ENCODE measurements at places on chromosomes 11 and 22. TPM values are rescaled to one million over a fixed set of nuclear protein-coding genes. Genes with fewer than 3 reads are reported as not detected.

- no peak for DNase-seq
- peaks cover 35% of the 10 kb centered on the region for H3K4me1 ChIP-seq
- no peaks in the 10 kb centered on the region for H3K27me3 ChIP-seq
These were observed 2.3 kb downstream of the CXCR5 start for GRCh38 chr11:118885831-118886565.

- no peak for DNase-seq
- no peak overlapping the region for H3K27ac ChIP-seq
- H3K36me3 ChIP-seq: no peaks in the 10 kb centered on the region
- no peaks in the 10 kb centered on the region for H3K27me3 ChIP-seq
- H3K4me3 ChIP-seq: no peak overlapping the region
- peaks cover 6% of the 10 kb centered on the region for H3K4me1 ChIP-seq
These were observed 114.2 kb downstream of the CACNA1I start for GRCh38 chr22:39684702-39685281.

- no peaks in the 10 kb centered on the region for H3K27me3 ChIP-seq
- H3K4me3 ChIP-seq: no peak overlapping the region
- H3K4me1 ChIP-seq: no peaks in the 10 kb centered on the region
- DNase-seq: no peak
These were observed 6.8 kb downstream of the TMEM121B start for GRCh38 chr22:17114173-17114897.

GRCh38 chr11:117754030-117754429 is 43.0 kb downstream of the DSCAML1 start:
- DNase-seq: no peak
- no peak overlapping the region for H3K27ac ChIP-seq
- no peaks in the 10 kb centered on the region for H3K36me3 ChIP-seq
- H3K4me3 ChIP-seq: no peak overlapping the region

DNA sequence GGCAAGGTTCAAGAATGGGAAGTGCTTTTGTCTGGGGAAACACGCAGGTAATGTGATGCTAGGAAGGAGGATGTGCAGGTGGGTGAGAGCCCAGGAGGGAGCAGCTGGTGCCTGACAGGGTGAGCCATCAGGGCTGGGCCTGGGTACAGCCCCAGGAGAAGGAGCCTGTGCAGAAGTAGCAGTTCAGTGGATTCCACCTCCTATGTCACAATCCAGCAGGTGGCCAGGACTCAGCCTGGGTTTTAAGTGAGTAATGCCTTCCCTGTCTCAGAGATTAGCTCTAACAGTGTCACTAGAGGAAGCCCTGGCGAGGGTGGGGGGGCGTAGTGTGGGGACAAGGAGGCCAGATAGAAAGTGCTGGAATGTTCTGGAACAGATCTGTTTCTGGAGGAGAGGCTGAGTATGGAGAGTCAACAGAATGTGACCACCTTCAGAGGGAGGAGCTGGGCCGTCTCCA is 8.1 kb downstream of the RIC8A start:
- no peak overlapping the region for H3K4me3 ChIP-seq
- DNase-seq: no peak
- peaks cover 11% of the 10 kb centered on the region for H3K36me3 ChIP-seq
- H3K27ac ChIP-seq: no peak overlapping the region
- H3K27me3 ChIP-seq: no peaks in the 10 kb centered on the region
- H3K4me1 ChIP-seq: peaks cover 7% of the 10 kb centered on the region

GRCh38 chr22:23591201-23591791 is 11.2 kb upstream of the IGLL1 start:
- H3K27ac ChIP-seq: no peak overlapping the region
- H3K36me3 ChIP-seq: no peaks in the 10 kb centered on the region
- H3K4me1 ChIP-seq: peaks cover 21% of the 10 kb centered on the region
- no peaks in the 10 kb centered on the region for H3K27me3 ChIP-seq

- no peak for DNase-seq
- H3K36me3 ChIP-seq: no peaks in the 10 kb centered on the region
- H3K27me3 ChIP-seq: no peaks in the 10 kb centered on the region
- no peak overlapping the region for H3K27ac ChIP-seq
- H3K4me1 ChIP-seq: no peaks in the 10 kb centered on the region
- no peak overlapping the region for H3K4me3 ChIP-seq
These were observed 1.2 kb downstream of the ACRV1 start for GRCh38 chr11:125679397-125679796.

NCR3LG1 gene
- total RNA-seq: under 0.01 TPM

- H3K27ac ChIP-seq: no peak overlapping the region
- DNase-seq: no peak
- H3K4me1 ChIP-seq: peaks cover 16% of the 10 kb centered on the region
- no peak overlapping the region for H3K4me3 ChIP-seq
These were observed 25.1 kb downstream of the LRFN4 start for GRCh38 chr11:66881927-66882452.

HTR3B gene
- total RNA-seq: not detected

GRCh38 chr11:38543986-38544385 is 1946.0 kb upstream of the RAG2 start:
- no peak overlapping the region for H3K4me3 ChIP-seq
- no peaks in the 10 kb centered on the region for H3K4me1 ChIP-seq
- no peak for DNase-seq

GLYAT gene
- 0.99 TPM for total RNA-seq

CSF2RB gene
- total RNA-seq: 2.0 TPM

DNA sequence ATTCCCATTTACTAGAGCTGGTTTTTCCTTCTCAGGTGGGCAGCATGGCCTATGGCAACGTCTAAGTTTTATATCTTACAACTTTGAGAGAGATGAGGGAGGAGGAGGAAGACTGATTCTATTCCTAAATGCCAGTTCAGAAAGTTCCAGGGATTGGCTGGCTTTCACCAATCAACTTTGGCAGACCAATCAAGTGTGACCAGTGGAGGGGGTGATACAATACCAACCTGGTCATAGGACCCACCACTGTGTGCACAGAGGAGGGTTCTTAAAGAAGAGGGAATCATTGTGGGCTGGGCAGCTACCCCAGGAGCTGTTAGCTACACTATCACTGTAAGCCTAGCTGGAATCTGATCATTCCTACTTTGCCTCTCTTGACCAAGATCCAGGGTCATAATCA is 8.1 kb downstream of the DIXDC1 start:
- H3K4me3 ChIP-seq: no peak overlapping the region
- no peak for DNase-seq
- H3K36me3 ChIP-seq: no peaks in the 10 kb centered on the region
- H3K27me3 ChIP-seq: no peaks in the 10 kb centered on the region
- no peaks in the 10 kb centered on the region for H3K4me1 ChIP-seq

DNA sequence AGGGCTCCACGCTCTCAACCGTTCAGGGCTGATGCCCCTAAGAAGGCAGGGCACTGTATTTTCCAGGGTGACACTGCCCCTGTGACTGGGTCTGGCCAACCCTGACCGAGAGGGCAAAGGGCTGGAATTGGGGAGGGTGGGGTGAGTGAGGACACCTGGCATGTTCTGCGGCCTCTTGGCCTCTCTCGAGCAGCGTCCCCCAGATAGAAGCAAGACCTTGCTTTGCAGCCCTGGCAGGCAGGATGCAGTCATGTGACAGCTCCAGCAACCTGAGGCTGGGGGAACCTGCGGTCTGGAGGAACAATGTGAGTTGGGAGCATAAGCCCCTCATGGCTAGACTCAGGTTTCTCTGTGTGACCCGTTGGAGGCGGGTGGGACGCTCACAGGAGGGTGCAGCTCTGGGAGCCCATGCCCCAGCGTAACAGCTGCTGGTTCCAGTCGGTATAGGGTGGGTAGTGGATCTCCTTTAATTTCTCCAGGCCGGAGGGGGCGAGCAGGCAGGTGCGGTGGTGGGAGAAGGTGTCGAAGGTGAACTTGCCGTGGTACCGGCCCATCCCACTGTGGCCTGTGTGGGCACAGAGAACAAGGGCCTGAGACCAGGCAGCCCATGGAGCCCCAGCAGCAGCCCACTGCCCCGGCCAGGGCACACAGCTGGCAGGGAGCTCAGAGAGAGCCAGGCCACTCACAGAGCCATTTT is 11.4 kb downstream of the ALDH3B2 start:
- no peaks in the 10 kb centered on the region for H3K4me1 ChIP-seq
- no peaks in the 10 kb centered on the region for H3K27me3 ChIP-seq
- H3K36me3 ChIP-seq: no peaks in the 10 kb centered on the region
- no peak overlapping the region for H3K4me3 ChIP-seq
- DNase-seq: no peak

DNA sequence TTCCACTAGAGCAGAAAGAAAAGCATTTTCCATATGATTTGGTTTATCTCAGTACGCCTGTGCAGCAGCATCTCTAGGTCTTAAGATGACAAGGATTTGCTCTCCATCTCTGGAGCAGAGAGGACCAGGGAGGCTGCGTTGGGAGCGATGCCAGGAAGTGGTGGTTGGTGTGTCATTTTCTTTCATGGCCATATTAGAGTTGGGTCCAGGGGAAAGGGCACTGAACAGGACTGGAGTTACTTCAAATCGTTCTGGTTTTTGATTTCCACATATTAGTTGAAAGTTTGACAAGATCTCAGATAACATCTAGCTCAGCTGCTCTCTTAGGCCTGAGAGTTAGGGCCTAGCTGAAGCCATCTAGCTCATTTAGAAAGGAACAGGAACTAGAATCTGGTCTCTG is 157.7 kb downstream of the ADAMTS15 start:
- H3K4me1 ChIP-seq: no peaks in the 10 kb centered on the region
- no peak overlapping the region for H3K4me3 ChIP-seq
- no peak overlapping the region for H3K27ac ChIP-seq
- DNase-seq: no peak

GRCh38 chr11:61891331-61892084 is at the start of gene FADS3:
TSS of gene FADS3 (minus strand) at chr11:61891545. CDS start at chr11:61891381, 164 bp downstream.
- peak within 1 kb of the TSS; percentile 64 for H3K27ac ChIP-seq
- no peaks in the 10 kb centered on the region for H3K27me3 ChIP-seq
- DNase-seq: peak; percentile 92
- peak within 1 kb of the TSS; percentile 75 for H3K4me3 ChIP-seq
- peaks cover 23% of the 10 kb centered on the region for H3K4me1 ChIP-seq
- no peaks in the 10 kb centered on the region for H3K36me3 ChIP-seq

DNA sequence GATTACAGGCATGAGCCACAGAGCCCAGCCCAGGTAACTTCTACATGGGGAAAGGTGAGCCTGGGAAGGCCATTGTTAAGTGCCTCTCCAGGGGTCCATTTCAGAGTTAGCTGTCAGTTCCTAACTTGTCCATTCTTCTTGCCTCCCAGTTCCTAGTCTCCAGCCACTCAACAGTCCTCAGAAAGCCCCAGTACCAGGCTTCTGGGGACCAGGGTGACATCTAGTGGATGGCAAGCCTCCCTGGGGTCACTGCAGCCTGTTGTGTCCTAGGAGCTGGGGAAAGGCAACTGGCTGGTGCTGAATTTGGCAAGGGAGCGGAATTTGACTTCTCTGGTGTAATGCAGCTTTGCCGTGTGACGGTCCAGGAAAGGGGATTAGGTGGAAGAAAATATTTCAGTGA is 2.1 kb downstream of the LGALS12 start:
- no peak overlapping the region for H3K27ac ChIP-seq
- H3K36me3 ChIP-seq: no peaks in the 10 kb centered on the region

- no peaks in the 10 kb centered on the region for H3K36me3 ChIP-seq
- H3K27me3 ChIP-seq: no peaks in the 10 kb centered on the region
- H3K4me3 ChIP-seq: no peak overlapping the region
- H3K27ac ChIP-seq: no peak overlapping the region
- H3K4me1 ChIP-seq: peaks cover 13% of the 10 kb centered on the region
These were observed 63.5 kb upstream of the CSNK2A3 start for GRCh38 chr11:11416502-11416901.

PLEKHB1 gene
- total RNA-seq: 42.5 TPM

DNA sequence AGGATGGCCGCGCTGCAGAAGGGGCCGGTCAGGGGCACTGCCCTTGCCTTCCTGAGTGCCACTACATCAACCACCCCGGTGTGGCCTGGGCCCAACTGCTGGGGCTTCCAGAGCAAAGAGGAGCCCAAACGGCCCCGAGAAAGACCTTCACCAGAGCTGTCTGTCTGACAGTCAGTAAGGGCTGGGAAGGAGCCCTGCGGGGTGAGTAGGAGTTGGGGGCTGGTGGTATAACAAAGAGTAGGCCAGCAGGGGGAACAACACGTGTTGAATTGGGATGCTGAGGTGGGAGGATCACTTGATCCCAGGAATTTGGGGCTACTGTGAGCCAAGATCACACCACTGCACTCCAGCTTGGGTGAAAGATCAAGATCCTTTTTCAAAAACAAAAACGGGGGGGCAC is 3.9 kb downstream of the GSTT4 start:
- no peaks in the 10 kb centered on the region for H3K4me1 ChIP-seq
- no peak for DNase-seq
- H3K27me3 ChIP-seq: no peaks in the 10 kb centered on the region
- H3K36me3 ChIP-seq: no peaks in the 10 kb centered on the region
- H3K4me3 ChIP-seq: no peak overlapping the region

DNA sequence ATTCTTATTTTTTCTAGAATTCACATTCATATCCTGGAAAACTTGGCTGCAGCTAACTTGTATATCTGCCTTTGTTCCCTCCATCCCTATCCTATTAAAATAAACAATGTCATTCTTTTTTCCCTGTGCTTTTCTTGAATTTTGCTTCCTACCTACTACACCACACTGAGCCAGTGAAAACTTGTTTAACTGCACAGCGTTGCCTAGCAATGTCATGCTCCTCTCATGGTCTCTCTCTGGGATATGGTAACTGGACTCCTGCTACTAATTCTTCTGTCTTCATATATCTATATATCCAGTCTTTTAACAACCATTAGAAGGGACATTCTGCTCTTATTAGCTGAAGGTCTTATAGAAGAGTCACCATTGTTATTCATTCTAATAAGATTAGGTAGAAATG is 434.4 kb downstream of the METTL15 start:
- no peak overlapping the region for H3K27ac ChIP-seq
- H3K27me3 ChIP-seq: no peaks in the 10 kb centered on the region

- H3K4me3 ChIP-seq: no peak overlapping the region
- H3K36me3 ChIP-seq: no peaks in the 10 kb centered on the region
- H3K4me1 ChIP-seq: no peaks in the 10 kb centered on the region
- no peak for DNase-seq
- H3K27ac ChIP-seq: no peak overlapping the region
These were observed 52.3 kb downstream of the CSF2RB start for GRCh38 chr22:36965696-36966095.

- H3K36me3 ChIP-seq: no peaks in the 10 kb centered on the region
- peaks cover 16% of the 10 kb centered on the region for H3K4me1 ChIP-seq
- DNase-seq: no peak
- H3K27me3 ChIP-seq: no peaks in the 10 kb centered on the region
- no peak overlapping the region for H3K4me3 ChIP-seq
These were observed 108.8 kb downstream of the PLEKHA7 start for GRCh38 chr11:16905375-16905774.

GRCh38 chr11:93500759-93501158 is 42.4 kb downstream of the SMCO4 start:
- H3K36me3 ChIP-seq: no peaks in the 10 kb centered on the region
- no peak overlapping the region for H3K4me3 ChIP-seq
- no peak for DNase-seq
- no peaks in the 10 kb centered on the region for H3K27me3 ChIP-seq

- H3K4me3 ChIP-seq: no peak overlapping the region
- no peaks in the 10 kb centered on the region for H3K36me3 ChIP-seq
- peak overlapping the region; percentile 2 for H3K27ac ChIP-seq
These were observed 38.6 kb upstream of the CARS1 start for GRCh38 chr11:3095712-3096361.

HEPHL1 gene
- not detected for total RNA-seq

CLNS1A gene
- total RNA-seq: 44.1 TPM
